ENCODE measurements at places on chromosomes 6 and 20. TPM values are rescaled to one million over a fixed set of nuclear protein-coding genes. Genes with fewer than 3 reads are reported as not detected.

The MAP7 gene
- polyA plus RNA-seq: 34.0 TPM

GRCh38 chr6:44157152-44157521 is 1.5 kb upstream of the CAPN11 start:
- no peak for DNase-seq

DNA sequence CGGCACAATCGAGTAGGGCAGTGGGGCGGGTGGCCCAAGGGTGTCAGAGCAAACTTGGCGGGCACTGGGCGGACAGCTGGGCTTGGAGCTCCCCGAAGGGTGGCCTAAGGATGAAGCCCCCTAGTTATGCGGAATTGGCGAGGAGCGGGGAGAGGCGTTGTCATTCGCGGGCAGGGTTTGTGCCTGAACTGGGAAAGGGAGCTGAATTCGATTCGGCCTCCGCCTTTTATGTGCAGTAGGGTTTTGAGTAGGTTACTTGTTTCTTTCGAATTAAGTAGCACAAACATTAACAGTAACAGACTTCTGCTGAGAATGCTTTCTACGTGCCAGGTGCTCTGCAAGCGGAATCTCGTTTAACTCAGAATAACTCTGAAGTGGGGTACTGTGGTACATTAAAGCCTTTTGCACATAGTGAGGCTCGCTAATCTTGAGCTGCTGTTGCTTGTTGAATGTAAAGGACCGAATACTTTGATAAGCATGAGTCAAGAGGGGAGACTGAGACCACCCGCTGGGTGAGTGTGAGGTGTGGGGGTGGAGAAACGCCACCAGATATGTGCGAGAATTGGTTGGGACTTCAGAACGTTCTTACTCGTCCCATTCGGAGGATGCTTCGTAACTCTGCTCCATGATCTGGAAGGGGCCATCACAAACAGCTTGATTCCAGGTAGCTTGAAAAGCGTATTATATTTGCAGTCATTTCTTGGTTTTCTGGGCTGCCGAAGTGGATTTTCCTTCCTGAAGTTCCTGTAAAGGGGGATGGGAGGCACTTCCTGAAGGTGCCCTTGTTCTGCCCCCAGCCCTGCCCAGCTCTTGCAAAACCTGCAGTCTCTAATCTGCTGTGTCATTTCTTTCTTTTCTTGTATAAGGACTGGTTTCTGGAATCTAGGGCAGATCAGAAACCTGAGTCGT is 833 bp downstream of the RAB5IF start:
- DNase-seq: no peak

- no peak for DNase-seq
Observed at GRCh38 chr6:142543606-142544005, 241.8 kb downstream of the ADGRG6 start.

All from left renal pelvis (tissue), 4 donors.